Aorta (tissue), 5 donors: ENCODE measurements at places on chromosomes 5 and 9.

GRCh38 chr9:127899128-127899943 is at the start of gene ST6GALNAC6:
TSS of gene ST6GALNAC6 (minus strand) at chr9:127899603. CDS start at chr9:127897981, 1,622 bp downstream.
- peak within 1 kb of the TSS; percentile 92 for H3K27ac ChIP-seq
- peak; percentile 93 for DNase-seq
- H3K36me3 ChIP-seq, result peaks cover 5% of the 10 kb centered on the region
- H3K4me3 ChIP-seq, result peak within 1 kb of the TSS; percentile 77
- H3K27me3 ChIP-seq, result no peaks in the 10 kb centered on the region
- H3K4me1 ChIP-seq, result no peaks in the 10 kb centered on the region

DNA sequence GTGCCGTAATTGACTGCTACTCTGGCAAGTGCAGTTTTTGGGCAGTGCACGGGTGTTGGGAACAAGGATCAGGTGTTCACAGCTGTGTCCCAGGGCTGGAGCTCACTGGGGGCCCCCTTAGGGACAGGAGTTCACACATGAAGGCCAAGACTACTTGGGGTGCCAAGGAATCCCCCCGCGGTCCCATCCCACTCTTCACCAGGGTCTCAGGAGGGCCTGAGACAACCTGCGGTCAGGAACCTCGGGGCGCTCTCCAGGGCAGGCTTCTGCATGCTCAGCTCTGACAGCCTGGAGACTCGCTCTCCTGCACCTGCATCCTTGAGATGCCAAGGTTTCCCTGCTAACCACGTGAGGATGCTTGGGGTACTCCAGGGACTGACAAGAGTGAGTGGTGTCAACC is 2.3 kb upstream of the MAN1B1 start:
- no peaks in the 10 kb centered on the region for H3K36me3 ChIP-seq
- no peak overlapping the region for H3K4me3 ChIP-seq
- no peaks in the 10 kb centered on the region for H3K27me3 ChIP-seq
- DNase-seq, result no peak
- H3K27ac ChIP-seq, result no peak overlapping the region

- H3K4me3 ChIP-seq, result no peak overlapping the region
- DNase-seq, result no peak
- no peaks in the 10 kb centered on the region for H3K36me3 ChIP-seq
Observed at GRCh38 chr5:171478946-171479775, 59.7 kb downstream of the FGF18 start.

GRCh38 chr9:123695386-123695785 is 234.5 kb downstream of the DENND1A start:
- H3K27me3 ChIP-seq, result no peaks in the 10 kb centered on the region
- no peak overlapping the region for H3K4me3 ChIP-seq
- no peaks in the 10 kb centered on the region for H3K36me3 ChIP-seq
- H3K4me1 ChIP-seq, result no peaks in the 10 kb centered on the region
- no peak overlapping the region for H3K27ac ChIP-seq

GRCh38 chr9:9598723-9599122 is 1014.1 kb downstream of the PTPRD start:
- H3K27ac ChIP-seq, result no peak overlapping the region
- DNase-seq, result no peak
- no peaks in the 10 kb centered on the region for H3K4me1 ChIP-seq
- H3K4me3 ChIP-seq, result no peak overlapping the region
- H3K27me3 ChIP-seq, result no peaks in the 10 kb centered on the region

GRCh38 chr5:98816582-98817222 is 43.2 kb downstream of the RGMB start:
- H3K4me1 ChIP-seq, result no peaks in the 10 kb centered on the region
- H3K36me3 ChIP-seq, result no peaks in the 10 kb centered on the region
- H3K4me3 ChIP-seq, result no peak overlapping the region

- H3K4me1 ChIP-seq, result no peaks in the 10 kb centered on the region
- no peaks in the 10 kb centered on the region for H3K36me3 ChIP-seq
- DNase-seq, result no peak
- H3K27me3 ChIP-seq, result no peaks in the 10 kb centered on the region
- H3K4me3 ChIP-seq, result no peak overlapping the region
- no peak overlapping the region for H3K27ac ChIP-seq
Observed at GRCh38 chr5:166906991-166907713, 1384.3 kb upstream of the WWC1 start.

- H3K4me1 ChIP-seq, result no peaks in the 10 kb centered on the region
- no peaks in the 10 kb centered on the region for H3K27me3 ChIP-seq
- DNase-seq, result no peak
- no peak overlapping the region for H3K4me3 ChIP-seq
- H3K36me3 ChIP-seq, result no peaks in the 10 kb centered on the region
Observed at GRCh38 chr5:35045280-35045679, 2.5 kb downstream of the AGXT2 start.

GRCh38 chr5:134328619-134329018 is 38.4 kb downstream of the CDKL3 start:
- H3K4me3 ChIP-seq, result no peak overlapping the region
- no peaks in the 10 kb centered on the region for H3K27me3 ChIP-seq
- H3K27ac ChIP-seq, result no peak overlapping the region
- H3K4me1 ChIP-seq, result no peaks in the 10 kb centered on the region
- DNase-seq, result no peak

GRCh38 chr5:153860195-153860886 is 178.4 kb downstream of the FAM114A2 start:
- DNase-seq, result no peak
- H3K36me3 ChIP-seq, result no peaks in the 10 kb centered on the region
- no peak overlapping the region for H3K4me3 ChIP-seq

- H3K4me1 ChIP-seq, result no peaks in the 10 kb centered on the region
- H3K27me3 ChIP-seq, result no peaks in the 10 kb centered on the region
- no peak overlapping the region for H3K4me3 ChIP-seq
Observed at GRCh38 chr5:540071-540905, 16.0 kb upstream of the SLC9A3 start.

- H3K27ac ChIP-seq, result no peak overlapping the region
- no peaks in the 10 kb centered on the region for H3K36me3 ChIP-seq
- no peaks in the 10 kb centered on the region for H3K27me3 ChIP-seq
- no peak for DNase-seq
Observed at GRCh38 chr5:72540759-72541438, 33.7 kb upstream of the ZNF366 start.

DNA sequence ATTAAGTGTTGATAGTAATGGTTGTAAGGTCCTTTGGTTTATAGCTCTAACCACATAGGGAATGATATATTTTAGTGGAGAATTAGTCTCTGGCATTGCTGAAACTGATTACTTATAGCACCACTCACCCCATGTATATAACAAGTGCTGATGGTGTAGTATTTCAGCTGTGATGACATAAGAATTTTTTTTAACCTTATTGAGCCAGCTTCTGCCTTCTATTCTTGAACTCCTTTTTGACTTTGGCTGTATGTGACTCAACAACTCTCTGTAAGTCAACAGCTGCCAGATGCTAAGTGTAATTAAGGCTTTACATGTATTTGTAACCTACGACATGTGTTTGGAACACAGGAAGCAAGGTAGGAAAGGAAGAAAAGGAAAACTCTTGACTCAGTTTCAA is 929.6 kb upstream of the WWC1 start:
- no peak overlapping the region for H3K4me3 ChIP-seq
- no peak overlapping the region for H3K27ac ChIP-seq
- DNase-seq, result no peak
- no peaks in the 10 kb centered on the region for H3K27me3 ChIP-seq
- H3K36me3 ChIP-seq, result no peaks in the 10 kb centered on the region

- H3K27ac ChIP-seq, result no peak overlapping the region
- no peaks in the 10 kb centered on the region for H3K27me3 ChIP-seq
- DNase-seq, result no peak
- H3K4me3 ChIP-seq, result no peak overlapping the region
- H3K36me3 ChIP-seq, result no peaks in the 10 kb centered on the region
- no peaks in the 10 kb centered on the region for H3K4me1 ChIP-seq
Observed at GRCh38 chr9:137026828-137027227, 1.2 kb downstream of the ABCA2 start.

DNA sequence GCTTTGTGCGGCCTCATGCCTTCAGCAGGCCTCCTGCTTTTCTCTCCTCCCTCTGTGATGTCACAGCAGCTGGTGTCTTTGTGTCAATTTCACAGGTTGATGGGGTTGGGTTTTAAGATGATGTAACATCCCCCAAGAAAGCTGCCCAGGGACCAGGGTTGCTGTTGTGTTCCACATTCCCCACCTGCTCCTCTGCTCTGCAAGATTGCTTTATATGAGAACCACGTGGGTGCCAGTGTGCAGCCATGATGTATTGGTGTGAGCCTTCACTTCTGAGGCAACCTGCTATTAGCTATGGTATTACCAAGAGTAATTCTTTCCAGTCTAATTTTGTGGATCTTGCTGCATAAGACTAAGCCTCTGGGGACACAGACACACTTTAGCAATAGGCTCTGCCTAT is 213.0 kb upstream of the ADAMTS16 start:
- no peak overlapping the region for H3K4me3 ChIP-seq
- no peaks in the 10 kb centered on the region for H3K36me3 ChIP-seq
- H3K27ac ChIP-seq, result no peak overlapping the region
- DNase-seq, result no peak

- no peaks in the 10 kb centered on the region for H3K36me3 ChIP-seq
- DNase-seq, result peak; percentile 46
- H3K4me1 ChIP-seq, result peaks cover 10% of the 10 kb centered on the region
- no peak overlapping the region for H3K4me3 ChIP-seq
- no peak overlapping the region for H3K27ac ChIP-seq
Observed at GRCh38 chr9:113570749-113571711, 107.5 kb downstream of the RGS3 start.

DNA sequence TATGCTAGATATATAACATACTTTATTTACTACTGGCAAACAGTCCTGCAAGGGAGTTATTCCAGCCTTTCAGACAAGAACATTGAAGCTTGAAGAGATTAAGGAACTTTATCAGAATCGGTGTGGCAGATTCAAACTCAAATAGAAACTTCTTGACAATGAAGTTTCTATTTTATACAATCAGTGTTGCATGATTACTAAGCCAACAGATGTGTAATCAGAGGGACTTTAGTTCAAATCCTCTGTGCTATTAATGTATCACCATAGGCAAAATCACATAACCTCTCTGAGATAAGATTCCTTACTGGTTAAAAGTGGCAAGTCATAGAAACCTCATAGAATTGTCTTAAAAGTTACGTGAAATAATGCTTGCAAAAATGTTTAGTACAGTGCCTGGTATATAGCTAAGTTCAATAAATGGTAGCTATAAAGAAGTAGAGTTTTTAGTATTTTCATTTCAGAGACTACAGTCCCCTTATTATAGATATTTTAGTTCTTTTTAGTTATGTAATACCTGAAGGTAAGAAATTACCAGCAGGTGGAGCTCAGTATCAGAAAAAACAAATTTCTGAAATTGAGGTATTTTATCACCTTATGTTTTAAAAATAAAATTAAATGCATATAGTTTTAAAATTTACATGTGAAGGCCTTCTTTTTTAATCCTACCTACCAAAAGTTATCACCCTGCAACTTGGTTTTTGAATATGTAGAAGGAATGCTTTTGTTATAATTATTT is 172.1 kb downstream of the FER start:
- no peak for DNase-seq
- no peaks in the 10 kb centered on the region for H3K36me3 ChIP-seq
- H3K4me1 ChIP-seq, result no peaks in the 10 kb centered on the region
- H3K4me3 ChIP-seq, result no peak overlapping the region
- no peak overlapping the region for H3K27ac ChIP-seq

- no peak overlapping the region for H3K4me3 ChIP-seq
- H3K4me1 ChIP-seq, result no peaks in the 10 kb centered on the region
- no peaks in the 10 kb centered on the region for H3K27me3 ChIP-seq
Observed at GRCh38 chr9:127921557-127922120, 4.8 kb upstream of the ST6GALNAC4 start.

- DNase-seq, result no peak
- no peaks in the 10 kb centered on the region for H3K4me1 ChIP-seq
- no peaks in the 10 kb centered on the region for H3K27me3 ChIP-seq
Observed at GRCh38 chr9:28086881-28087280, 513.6 kb upstream of the C9orf72 start.

DNA sequence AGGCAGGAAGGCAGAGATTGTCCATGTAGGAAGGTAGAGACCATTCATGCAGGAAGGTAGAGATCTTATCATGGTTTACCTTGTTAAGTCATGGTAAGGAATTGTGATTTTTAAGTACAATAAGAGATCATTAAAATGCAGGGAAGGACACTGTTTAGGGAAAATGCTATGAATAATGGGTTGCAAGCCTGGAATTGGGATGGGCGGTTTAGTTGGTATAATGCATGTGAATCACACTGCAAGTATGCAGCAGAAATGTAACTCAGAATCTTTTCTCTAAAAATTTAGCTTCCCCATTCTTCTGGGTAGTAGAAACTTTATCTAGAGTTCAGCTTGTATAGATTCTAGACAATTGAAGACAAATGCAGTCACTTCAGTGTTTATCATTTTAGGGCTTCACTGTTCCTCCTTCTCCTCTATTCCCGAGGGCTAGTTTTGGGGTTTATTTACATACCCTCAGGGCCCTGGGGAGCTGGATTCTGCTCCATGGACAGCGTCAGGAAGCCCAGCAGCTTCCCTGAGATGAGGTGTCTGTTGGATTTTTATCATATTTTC is 212.0 kb downstream of the SREK1 start:
- DNase-seq, result no peak
- H3K4me1 ChIP-seq, result no peaks in the 10 kb centered on the region
- no peaks in the 10 kb centered on the region for H3K27me3 ChIP-seq
- H3K27ac ChIP-seq, result no peak overlapping the region
- H3K36me3 ChIP-seq, result no peaks in the 10 kb centered on the region

- H3K27me3 ChIP-seq, result no peaks in the 10 kb centered on the region
- no peaks in the 10 kb centered on the region for H3K4me1 ChIP-seq
- H3K4me3 ChIP-seq, result no peak overlapping the region
- no peaks in the 10 kb centered on the region for H3K36me3 ChIP-seq
- no peak overlapping the region for H3K27ac ChIP-seq
Observed at GRCh38 chr5:12392246-12392645, 488.0 kb upstream of the CTNND2 start.

DNA sequence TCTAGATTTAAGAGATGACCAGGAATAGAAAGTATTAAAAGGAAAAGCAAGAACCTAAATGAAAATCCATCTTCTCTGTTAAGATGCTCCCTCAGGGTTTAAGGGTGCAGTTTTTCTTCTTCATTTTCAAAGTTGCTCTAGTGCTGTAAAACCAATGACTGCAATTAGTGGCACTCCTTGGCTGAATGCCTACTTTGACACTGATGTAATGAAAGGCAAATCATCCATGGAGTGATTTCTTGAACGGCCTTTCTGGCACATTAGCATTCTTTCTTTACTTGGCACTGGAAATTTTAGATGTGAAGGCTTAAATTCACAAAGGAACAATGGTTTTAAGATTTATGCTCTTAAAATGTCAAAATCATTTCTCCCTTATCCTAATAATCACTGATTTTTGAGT is 19.3 kb upstream of the ISCA1 start:
- no peak overlapping the region for H3K27ac ChIP-seq
- DNase-seq, result no peak
- no peaks in the 10 kb centered on the region for H3K27me3 ChIP-seq
- no peaks in the 10 kb centered on the region for H3K4me1 ChIP-seq
- H3K36me3 ChIP-seq, result peaks cover 14% of the 10 kb centered on the region
- H3K4me3 ChIP-seq, result no peak overlapping the region

DNA sequence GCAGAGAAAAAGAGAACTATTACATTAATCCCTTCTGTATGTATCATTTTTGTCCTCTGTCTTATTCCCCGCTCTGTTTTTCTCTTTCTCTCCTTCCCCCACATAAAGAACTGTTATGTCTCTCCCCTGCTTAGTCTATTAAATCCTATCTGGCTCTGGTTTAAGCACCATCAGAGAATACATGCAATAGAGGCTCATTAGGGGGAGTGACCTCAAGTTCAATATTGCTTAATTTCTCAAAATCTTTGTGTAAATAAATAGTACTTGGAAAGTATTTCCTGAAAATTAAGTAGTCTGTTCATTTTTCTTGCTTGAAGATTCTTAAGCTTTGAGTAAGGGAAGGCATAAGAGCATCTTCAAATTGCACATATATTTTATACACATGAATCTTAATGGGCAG is 41.2 kb upstream of the FAM174A start:
- H3K36me3 ChIP-seq, result no peaks in the 10 kb centered on the region
- H3K4me3 ChIP-seq, result no peak overlapping the region
- H3K27ac ChIP-seq, result no peak overlapping the region
- no peak for DNase-seq
- no peaks in the 10 kb centered on the region for H3K27me3 ChIP-seq
